Ammon's horn (tissue), 1 donor: ENCODE measurements at places on chromosomes 2 and 18.

DNA sequence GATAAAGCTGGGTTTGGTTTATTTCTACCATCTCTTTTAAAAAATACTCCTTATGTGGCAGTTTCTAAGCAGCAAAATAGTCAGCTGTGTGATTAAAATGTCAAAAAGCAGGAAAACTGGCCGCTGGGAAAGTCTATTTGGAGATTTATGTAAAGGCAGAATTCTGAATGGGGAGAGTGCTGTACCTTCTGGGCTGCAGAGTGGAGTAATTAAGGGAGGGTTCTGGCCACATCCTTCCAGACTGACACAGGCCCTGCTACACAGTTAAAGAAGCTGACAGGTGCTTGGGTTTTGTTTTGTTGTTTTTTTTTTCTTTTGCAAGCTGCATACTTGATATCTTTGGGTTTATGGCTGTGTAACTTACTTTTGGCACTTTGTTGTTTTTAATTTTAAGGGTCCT lies 157.2 kb downstream of the WDSUB1 start:
- no peak for DNase-seq

- DNase-seq, result no peak
Measured at GRCh38 chr18:43661570-43661969, 384.3 kb upstream of the SYT4 start.

GRCh38 chr18:66993492-66993891 lies 389.6 kb upstream of the CDH19 start:
- no peak for DNase-seq

DNA sequence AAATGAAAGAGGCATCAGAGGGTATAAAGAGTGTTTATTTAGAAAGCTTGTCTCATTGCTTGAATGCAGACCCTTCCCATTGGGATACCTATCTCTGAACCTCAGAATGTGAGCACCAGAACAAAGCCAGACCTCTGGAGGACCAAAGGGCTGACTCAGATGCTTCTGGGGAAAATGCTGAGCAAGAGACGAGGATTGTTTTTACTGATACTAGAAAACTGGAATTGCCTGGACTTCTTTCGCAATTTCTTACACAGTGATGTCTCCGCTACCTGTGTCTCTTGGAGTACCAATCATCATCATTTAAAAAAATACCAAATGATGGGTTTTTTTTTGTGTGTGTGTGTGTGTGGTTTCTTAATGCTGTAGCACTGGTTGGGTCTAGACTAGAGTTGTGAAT lies 55.6 kb upstream of the CCDC85A start:
- DNase-seq, result no peak

GRCh38 chr18:74281011-74281979 lies 10.5 kb downstream of the CYB5A start:
- no peak for DNase-seq

- no peak for DNase-seq
Measured at GRCh38 chr2:105447476-105447875, 48.6 kb upstream of the FHL2 start.

DNA sequence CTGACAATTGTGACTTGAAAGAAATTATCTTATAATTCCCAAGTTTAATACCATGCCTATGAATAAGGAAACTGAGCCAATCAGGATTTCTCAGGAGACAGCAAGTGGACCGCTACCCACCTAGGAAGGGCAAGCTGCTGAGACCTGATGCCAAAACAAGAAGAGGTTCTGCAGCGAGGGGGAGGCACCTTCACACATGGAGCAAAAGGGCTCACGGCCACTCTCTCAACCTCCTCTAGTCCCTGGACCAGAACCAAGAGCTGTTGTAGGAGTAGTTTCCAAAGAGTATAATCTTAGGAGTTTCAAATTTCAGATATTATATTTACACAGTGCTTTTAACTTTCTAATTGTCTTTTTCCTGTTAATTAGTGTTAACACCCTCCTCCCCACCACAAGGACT lies 154.7 kb upstream of the ETAA1 start:
- no peak for DNase-seq

DNA sequence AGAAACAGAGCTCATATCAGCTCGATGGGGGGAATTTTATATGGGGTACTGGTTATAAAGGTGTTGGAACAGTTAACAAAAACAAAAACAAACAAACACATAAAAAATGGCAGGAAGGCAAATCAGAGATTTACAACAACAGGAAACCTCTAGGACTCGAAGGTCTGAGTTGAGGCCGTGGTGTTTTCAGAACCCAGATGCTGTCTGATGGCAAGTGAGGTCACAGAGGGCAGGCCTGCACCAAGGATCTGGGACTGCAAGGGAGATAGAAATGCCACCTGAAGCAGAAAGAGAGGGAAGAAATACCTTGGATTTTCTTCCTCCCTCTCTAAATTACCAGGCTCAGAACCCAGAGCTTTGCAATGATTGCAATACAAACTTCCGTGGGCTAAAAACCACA lies 429.5 kb downstream of the ZNF521 start:
- no peak for DNase-seq

DNA sequence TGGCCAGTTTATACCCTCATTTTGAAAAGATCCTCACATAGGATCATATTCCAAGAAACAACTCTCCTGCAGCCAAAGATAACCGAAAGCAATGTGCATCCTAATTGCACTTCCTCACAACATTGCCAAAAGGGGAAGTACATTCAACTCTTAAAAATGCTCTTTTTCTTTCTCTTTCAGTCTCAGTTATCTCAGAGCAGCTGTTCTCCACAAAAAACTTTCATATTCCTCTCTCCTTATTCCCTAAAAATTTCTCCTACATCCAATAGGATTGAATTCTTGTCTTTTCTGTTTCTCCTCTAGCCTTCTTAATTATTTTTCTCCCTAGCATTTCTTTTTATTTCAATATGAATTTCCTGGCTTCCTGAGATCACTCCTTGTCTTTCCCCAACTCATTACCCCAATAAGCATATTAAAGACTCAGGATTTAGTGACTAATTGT lies 7.4 kb upstream of the VRK2 start:
- DNase-seq, result no peak

GRCh38 chr18:49031511-49032188 lies 80.9 kb upstream of the SMAD7 start:
- peak; percentile 60 for DNase-seq

DNA sequence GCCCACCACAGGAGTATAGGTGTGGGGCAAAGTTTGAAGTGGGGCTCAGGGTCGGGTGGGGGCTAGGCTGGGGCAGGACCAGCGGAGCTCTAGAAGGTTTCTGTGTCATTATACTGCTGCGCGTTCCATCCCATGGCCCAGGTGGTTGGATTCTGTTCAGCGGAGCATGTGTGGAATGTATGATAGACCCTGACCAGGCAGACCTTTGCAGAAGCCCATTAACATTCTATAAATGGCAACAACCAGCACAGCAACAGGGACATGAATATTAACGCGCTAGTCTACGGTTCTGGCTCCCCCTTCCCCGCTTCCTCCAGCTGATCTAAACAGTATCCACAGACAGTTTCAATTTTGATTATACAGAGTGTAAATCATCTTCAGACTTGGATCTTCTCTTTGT lies 4.1 kb upstream of the PRKCE start:
- DNase-seq, result no peak

GRCh38 chr2:176494949-176495353 lies 225.7 kb downstream of the MTX2 start:
- DNase-seq, result peak; percentile 67

DNA sequence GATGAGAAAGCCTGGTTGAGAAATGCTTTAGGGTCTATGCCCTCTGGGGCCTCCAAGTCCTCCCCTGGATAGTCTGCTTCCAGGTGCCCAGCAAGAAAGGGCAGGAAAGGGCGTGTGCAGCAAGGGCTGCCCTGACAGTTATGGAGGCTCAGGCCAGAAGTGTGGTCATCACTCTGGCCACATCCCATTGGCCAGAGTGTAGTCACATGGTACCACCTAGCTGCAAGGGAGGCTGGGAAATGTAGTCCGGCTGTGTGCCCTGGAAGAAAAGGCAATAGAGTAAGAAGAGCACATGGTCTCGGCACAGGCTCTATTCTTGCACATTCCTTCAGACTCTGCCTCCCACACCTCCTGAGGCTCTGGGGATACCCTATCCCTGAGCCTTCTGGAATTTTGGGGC lies 35.7 kb downstream of the ODC1 start:
- no peak for DNase-seq

DNA sequence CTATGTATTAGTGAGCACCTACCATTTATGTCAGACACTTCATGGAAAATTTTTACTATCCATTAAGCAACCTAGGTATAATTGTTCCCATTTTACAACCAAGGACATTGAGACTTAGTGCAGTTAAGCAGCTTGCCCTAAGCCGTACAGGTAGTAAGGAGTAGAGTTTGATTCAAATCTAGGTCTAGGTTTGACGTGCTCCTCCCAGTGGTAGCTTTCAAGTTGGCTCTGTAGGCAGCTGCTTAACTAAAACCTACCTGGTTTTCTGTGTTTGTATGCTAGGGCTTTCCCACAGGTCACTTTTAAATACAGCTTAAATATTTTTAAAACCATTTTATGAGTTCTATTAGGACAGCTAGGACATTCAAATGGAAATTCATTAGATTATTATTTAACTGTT lies 69.7 kb downstream of the NUP35 start:
- DNase-seq, result no peak

DNA sequence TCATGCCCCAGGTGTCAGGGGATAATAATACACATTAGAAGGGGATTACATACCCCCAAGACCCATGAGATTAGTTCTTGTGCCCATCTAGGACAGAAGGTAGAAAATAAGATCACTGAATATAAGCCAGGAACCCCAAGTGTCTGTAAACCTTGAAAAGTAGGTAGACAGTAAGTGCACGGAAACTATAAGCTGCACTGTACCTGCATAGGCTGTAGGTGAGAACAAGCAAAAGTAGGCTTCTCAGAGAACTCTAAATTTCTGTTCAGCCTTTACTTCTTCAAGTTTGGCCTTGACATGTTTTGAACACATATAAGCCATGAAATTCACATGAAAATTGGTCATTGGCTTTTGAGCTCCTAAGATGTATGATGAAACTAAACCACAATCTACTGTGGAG lies 113.0 kb upstream of the FSIP2 start:
- no peak for DNase-seq

- DNase-seq, result no peak
Measured at GRCh38 chr2:200716386-200716785, 95.3 kb upstream of the BZW1 start.

DNA sequence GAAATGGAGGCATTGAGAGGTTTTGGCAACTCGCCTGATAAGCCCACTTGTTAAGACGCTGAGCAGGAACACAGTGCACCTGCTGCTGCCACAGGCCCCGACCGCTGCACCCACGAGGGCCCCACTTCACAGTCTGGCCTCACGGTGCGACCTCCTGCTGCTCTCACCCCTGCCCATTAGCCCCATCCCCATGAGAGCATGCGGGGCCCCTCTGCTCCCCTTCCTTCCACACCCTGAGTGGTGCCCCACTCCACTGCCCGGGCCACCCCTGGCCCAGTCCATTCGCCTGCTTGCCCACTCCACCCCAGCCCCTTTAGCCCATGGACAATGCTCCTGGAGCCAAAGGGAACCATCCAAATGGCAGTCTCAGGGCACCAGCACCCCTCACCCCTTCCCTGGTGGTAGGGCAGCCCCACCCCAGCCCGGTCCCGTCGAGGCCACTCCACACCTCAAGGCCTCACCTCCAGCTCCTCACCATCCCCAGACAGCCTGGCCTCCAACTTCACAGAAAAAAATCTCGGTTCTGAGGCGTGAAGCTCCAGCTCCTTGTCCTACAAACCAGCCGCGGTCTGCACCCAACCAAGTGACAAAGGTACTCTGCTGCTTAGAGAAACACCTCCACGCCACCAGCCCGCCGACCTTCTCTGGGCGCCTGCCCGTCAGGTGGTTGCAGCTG lies 6.7 kb upstream of the GPR55 start:
- no peak for DNase-seq

- peak; percentile 92 for DNase-seq
Measured at GRCh38 chr2:8754106-8754776, 72.4 kb downstream of the ID2 start.

DNA sequence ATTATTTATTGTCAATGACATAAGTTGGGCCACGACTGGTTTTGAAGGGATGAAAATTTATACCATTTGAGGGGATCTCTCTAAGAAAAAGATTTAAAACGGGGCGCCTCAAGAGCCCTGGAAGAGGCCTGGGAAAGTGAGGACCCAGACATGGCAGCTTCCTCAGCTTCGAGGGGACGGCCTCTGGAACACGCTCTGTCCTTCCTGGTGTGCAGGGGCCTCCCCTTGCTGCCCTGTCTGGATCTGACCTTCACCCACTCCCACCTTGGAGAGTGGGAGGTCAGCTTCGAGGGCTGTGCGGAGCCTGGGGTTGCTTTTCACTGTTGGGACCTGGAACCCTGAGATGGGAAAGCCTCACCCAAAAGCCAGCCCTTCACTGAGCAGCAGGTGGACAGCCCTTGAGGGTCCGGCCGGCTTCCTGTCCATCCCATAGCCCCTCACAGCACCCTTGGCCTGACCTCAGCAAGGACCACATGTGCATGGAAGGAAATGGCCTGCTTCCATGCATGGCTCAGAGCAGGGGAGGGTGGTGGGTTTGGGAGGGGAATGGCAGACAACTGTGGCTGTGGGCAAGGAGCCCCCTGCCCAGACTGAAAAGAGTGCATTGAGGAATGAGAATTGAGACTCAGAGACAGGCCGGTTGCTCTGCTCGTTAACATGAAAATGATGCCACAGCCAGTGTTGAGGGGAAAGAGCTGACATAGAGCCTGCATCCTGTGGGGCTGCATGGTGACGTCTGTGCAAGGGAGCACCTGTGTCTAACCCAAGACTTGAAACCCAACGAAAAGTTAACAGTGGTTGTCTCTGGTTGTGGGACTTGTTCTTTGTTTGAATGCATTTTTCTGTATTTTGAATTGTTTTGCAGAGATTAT lies 16.3 kb downstream of the FBLN7 start:
- DNase-seq, result no peak

GRCh38 chr18:71329114-71329513 lies 1040.3 kb downstream of the SOCS6 start:
- no peak for DNase-seq

GRCh38 chr2:156562124-156562523 lies 125.9 kb downstream of the GPD2 start:
- no peak for DNase-seq

GRCh38 chr2:30527859-30528258 lies 80.8 kb downstream of the LCLAT1 start:
- DNase-seq, result no peak

DNA sequence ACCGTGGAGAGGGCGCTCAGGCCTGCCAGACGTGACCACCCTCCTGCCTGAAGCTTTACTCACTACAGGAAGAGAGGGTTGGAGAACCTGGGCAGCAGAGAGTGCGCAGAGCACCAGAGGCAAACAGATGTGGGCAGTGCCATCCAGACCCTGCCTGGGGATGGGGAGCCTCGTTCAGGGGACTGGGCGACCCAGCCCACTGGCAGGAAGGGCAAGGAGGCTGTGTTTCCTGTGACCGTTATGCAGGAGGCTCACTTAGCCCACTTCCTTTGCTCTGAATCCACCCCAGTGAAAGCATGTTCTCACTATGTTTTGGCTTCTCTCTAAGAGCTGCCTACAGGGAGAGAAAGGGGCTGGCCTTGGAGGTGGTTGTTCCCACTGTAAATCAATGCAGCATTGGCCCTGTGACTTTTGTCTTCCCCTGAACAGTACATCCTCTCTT lies 23.0 kb upstream of the ACKR3 start:
- no peak for DNase-seq

DNA sequence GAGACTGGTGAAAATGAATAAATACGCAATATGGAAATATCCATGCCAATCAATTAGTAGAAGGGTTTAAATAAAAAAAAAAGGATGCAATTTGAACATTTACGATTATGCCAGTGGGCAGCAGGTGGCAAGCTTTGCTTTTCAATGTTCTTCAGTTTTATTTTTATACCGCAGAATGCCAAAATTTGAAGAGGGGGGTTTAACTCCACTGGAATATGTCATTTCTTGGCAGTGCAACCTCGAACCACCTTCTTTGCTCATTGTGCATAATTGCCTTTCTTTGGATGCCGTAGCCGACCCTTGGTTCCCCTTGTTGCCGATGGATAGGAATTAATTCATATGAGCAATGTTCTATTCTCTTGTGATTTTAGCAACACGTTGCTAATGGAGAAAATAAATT lies 88.0 kb downstream of the LTBP1 start:
- DNase-seq, result peak; percentile 27
